ENCODE measurements at places on chromosomes 7 and 10. TPM values are rescaled to one million over a fixed set of nuclear protein-coding genes. Genes with fewer than 3 reads are reported as not detected.

Gene OR13A1
- not detected for total RNA-seq

Gene MSMB
- not detected for total RNA-seq

Gene BCCIP
- total RNA-seq, result 36.9 TPM

Gene DMBT1
- not detected for total RNA-seq

Gene HACD1
- 24.0 TPM for total RNA-seq

Gene SOSTDC1
- not detected for total RNA-seq

Gene ARHGEF5
- total RNA-seq, result 0.06 TPM

Gene CRYGN
- total RNA-seq, result not detected

Gene PHKG1
- total RNA-seq, result 0.65 TPM

Gene EVX1
- total RNA-seq, result not detected

Gene ANXA11
- total RNA-seq, result 28.6 TPM

Gene RBP4
- not detected for total RNA-seq

Gene GBX1
- not detected for total RNA-seq

Gene GPNMB
- 0.32 TPM for total RNA-seq

Gene GJD4
- total RNA-seq, result not detected

Gene TES
- total RNA-seq, result 105 TPM

Gene IRF5
- 0.19 TPM for total RNA-seq

Gene ZNF777
- total RNA-seq, result 2.4 TPM

Gene PTF1A
- not detected for total RNA-seq

Gene WNT16
- total RNA-seq, result not detected

Gene STEAP1B
- total RNA-seq, result 25.3 TPM

Gene OR6B1
- total RNA-seq, result not detected

Gene CLCN1
- total RNA-seq, result not detected

Gene ARMS2
- total RNA-seq, result not detected

Gene LEP
- total RNA-seq, result not detected

Gene TMEM120A
- total RNA-seq, result 137 TPM

Gene LOXL4
- 1.5 TPM for total RNA-seq

Gene ITIH5
- 1.8 TPM for total RNA-seq

Gene LLCFC1
- total RNA-seq, result not detected

Gene TMEM229A
- not detected for total RNA-seq

Gene COX15
- total RNA-seq, result 37.9 TPM

Gene CUZD1
- 1.1 TPM for total RNA-seq

Gene OR2A42
- total RNA-seq, result not detected

Gene SLC25A13
- total RNA-seq, result 30.3 TPM

Gene NSUN6
- 4.2 TPM for total RNA-seq

Gene PLAC9
- 0.19 TPM for total RNA-seq

Gene LIPK
- not detected for total RNA-seq

Gene IL6
- 2.1 TPM for total RNA-seq

Gene CAMK1D
- total RNA-seq, result 0.49 TPM

Gene IGF2BP3
- 15.0 TPM for total RNA-seq

Gene GPR37
- 0.16 TPM for total RNA-seq

Gene PHF14
- 26.9 TPM for total RNA-seq

Gene TAS2R41
- not detected for total RNA-seq

Gene CNPY4
- 38.9 TPM for total RNA-seq

Gene SFRP4
- total RNA-seq, result not detected

Gene ASZ1
- not detected for total RNA-seq

Gene ELFN1
- total RNA-seq, result 0.57 TPM

Gene GIMAP1
- total RNA-seq, result 26.7 TPM

Gene NME8
- total RNA-seq, result not detected

Gene KLHDC10
- total RNA-seq, result 34.6 TPM

Gene ATOH7
- not detected for total RNA-seq

Gene TMEM213
- total RNA-seq, result not detected

Gene SMKR1
- 0.38 TPM for total RNA-seq

Gene PIP
- not detected for total RNA-seq

Gene BAIAP2L1
- 0.31 TPM for total RNA-seq
